ENCODE measurements at places on chromosomes 12 and 14.

DNA sequence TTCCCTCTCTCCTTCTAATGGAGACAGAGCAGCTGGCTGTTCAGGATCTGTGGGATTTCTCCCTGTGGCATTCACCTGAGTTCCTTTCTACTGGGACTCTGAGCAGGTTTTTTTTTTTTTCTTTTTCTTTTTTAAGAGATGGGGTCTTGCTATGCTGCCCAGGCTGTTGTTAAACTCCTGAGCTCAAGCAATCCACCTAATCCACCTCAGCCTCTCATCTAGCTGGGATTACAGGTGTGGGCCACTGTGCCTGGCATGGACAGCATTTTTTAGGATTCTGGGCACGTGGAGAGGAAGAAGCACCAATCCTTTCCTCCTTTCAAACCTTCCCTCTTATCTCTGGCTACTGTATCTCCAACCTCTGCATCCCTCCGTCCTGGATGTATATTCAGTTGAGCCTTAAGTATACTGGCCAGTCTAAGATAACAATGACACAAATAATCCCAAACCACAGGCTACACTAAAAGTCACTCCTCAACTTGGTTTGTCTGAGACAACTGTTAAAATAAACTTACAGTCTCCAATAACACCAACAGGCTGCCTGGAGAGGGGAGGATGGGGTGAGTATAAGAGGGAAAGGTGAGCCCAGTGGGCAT, 16.4 kb upstream of the CELA1 start:
- no peak for DNase-seq

- DNase-seq = no peak
These were observed 6.4 kb upstream of the RAB21 start for GRCh38 chr12:71748081-71748850.

- DNase-seq = no peak
These were observed 680.2 kb downstream of the VRK1 start for GRCh38 chr14:97477353-97477752.

DNA sequence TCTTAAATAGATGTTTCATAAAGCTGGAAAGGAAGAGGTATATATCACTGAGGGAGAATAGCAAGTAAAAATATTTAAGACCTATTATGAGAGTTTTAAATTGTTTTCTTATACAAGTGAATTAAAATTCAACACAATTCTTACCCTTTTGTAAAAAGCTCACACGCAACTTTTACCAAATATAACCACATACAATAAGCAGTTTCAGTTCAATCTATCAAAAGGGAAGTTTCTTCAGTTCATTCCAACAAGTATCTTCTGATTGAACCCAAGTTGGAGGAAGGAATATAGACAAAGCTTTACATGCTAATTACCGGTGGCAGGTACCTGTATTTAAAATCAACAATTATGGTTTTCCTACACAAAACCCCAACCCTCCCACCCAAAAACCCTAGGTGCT, 41.1 kb downstream of the GTF2A1 start:
- DNase-seq = no peak

GRCh38 chr12:25995906-25996305, 37.4 kb downstream of the RASSF8 start:
- no peak for DNase-seq

DNA sequence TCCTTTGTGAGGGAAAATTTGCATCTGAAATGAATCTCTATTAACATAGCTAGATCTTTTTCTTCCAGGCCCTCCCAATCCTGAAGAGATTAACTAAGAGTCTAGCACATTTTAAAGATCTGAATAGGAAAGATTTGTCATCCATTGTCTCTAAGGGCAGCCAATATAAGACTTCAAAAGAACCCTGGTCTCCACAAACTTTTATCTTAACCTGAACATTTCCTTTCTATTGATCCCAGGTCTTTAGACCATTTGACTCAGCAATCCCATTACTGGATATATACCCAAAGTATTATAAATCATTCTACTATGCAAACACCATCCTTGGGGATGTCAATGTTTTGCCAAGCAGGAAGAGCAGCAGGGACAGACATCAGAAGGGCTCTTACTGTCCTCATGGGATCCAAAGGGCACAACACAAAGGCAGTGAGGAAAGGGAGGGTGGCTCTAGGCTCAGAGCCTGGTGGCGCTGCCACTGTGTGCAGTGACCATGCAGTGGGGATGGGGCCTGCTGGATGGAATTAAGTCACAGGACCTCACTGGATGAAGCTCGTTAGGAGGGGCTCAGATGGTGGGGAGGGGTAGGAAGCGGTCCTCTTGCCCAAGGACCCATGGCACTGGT, 12.7 kb upstream of the BDKRB2 start:
- no peak for DNase-seq

- no peak for DNase-seq
These were observed 76.3 kb upstream of the FUT8 start for GRCh38 chr14:65336191-65336591.

DNA sequence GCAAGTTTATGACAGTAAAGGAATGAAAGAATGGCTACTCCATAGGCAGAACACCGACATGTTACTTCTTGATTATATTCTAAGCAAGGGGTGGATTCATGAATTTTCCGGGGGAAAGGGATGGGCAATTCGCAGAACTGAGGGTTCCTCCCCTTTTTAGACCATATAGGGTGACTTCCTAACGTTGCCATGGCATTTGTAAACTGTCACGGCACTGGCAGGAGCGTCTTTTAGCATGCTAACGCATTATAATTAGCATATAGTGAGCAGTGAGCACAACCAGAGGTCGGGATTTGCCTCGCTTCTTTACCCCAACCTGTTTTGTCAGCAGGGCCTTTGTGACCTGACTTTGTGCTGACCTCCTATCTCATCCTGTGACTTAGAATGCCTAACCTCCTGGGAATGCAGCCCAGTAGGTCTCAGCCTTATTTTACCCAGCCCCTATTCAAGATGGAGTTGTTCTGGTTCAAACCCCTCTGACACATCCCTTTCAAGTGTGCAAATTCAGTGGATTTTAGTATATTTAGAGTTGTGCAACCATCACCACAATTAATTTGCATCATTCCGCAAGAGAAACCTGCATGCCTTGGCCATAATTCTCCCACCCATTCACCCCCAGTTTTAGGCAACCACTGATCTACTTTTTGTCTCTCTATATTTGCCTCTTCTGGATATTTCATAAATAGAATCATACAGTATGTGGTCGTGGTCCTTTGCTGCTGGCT, 27.4 kb downstream of the PALS1 start:
- DNase-seq = no peak

- peak; percentile 45 for DNase-seq
These were observed 3.6 kb upstream of the P2RX2 start for GRCh38 chr12:132614861-132615578.

GRCh38 chr12:49583366-49584094, 15.6 kb upstream of the MCRS1 start:
- no peak for DNase-seq

DNA sequence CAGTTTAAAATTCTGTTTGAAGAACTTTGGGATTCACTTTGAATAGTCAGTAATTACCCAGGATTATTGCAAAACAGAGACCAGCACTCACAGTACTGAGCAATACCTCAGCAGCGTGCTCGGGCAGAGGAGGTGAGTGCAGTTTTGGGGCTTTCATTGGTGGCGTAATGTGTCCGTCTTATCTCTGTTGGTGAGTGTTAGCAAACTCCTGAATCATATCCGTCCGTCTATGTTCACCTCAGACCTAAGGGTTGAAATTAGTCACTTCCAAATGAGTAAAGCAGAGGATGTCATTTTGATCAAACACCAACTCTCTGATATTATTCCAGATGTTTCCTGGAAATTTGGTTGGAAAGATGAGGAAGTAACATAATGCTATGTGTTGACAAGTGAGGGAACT, 82.8 kb downstream of the BORCS5 start:
- DNase-seq = no peak

DNA sequence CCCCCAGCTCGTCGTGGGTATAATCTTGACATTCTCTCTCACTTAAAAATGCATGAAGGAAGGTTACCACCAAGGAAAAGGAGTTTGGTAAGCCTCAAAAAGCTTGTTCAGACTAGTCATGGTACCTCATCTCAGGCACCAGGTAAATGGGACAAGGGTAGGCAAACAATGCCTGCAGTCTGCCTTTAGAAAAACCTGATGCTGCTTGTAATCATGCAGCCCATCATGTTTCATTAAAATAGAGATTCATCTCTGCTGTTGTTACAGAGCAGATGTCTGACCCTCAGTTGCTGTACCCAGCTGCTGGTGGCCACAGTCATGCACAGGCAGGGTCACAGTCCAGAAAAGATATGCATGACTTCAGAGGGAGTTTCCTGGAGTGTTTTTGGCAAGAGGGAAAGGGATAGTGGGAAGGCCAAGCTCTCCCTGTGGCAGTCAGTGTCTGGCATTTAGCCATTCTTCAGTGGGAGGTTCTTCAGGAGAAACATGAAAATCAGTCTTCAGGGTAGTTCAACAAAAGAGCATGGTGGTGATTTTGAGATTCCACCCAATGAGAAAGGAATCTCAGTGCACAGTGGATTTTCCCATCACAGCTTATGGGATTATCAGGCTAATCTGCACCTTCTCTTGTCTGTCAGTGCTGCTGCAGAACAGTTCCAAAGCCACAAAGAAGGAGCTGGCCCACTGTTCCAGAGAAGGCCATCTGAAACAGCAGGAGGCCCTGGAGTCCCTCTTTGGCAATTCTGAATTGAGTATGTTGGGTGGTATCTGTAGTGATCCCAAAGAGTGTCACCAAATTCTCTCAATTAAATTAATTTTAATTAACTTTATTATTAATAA, 202.7 kb upstream of the FRMD6 start:
- DNase-seq = no peak

DNA sequence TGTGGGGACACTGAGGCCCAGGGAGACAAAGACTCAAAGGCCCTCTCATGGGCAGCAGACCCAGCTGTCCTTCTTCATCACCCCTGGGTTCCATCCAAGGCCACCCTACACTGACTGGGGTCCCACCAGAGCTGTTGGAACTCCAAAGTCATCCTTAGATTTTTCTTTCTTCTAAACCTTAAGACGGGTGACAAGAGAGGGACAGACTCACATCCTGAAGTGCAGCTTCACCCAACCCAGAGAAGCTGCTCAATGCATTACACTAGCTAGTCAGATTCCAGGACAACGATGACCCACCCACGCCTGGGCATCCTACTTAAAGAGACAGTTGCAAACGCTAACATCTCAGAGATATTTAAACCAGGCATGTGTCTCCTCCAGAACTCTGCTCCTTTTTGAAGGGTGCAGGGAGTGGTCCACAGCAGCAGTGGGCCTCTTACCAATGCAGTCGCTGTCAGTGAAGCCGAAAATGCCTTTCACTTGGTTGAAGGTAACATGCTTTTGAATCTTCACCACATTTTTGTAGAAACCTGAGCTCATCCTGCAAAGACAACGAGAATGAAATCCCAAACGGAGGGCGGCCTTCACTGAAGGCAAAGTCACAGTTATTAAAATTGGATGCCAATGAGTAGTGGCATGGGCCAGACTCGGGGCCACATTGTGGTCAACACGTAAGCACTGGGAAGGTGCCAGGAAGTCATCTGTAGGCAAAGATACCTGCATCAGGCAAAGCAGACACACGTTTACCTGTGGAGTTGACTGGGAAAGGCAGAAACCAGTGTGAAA, 23.4 kb downstream of the SLC25A47 start:
- no peak for DNase-seq

GRCh38 chr12:19224746-19225145, 95.2 kb downstream of the PLEKHA5 start:
- DNase-seq = no peak

GRCh38 chr12:55696796-55697462, 10.8 kb downstream of the ITGA7 start:
- no peak for DNase-seq

DNA sequence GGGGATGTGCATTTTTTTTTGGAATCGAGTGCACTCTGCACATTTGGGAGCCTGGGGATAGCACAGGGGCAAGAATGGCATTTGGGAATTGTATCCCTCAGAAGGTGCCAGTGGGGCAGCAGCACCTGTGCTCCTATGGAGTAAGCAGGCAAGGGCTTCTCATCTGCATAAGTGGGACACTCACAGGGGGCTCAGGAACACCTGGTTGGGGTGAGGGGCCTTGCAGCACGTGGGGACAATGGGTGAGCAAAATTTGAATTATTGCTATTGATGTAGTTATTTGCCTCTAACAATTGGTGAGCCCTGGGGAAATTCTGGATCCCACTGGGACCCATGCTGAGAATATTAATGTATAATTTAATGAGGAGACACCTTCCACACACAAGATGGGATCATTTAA, 274.2 kb downstream of the TTC6 start:
- DNase-seq = no peak

- DNase-seq = no peak
These were observed 202.0 kb downstream of the PPM1H start for GRCh38 chr12:62732861-62733427.

DNA sequence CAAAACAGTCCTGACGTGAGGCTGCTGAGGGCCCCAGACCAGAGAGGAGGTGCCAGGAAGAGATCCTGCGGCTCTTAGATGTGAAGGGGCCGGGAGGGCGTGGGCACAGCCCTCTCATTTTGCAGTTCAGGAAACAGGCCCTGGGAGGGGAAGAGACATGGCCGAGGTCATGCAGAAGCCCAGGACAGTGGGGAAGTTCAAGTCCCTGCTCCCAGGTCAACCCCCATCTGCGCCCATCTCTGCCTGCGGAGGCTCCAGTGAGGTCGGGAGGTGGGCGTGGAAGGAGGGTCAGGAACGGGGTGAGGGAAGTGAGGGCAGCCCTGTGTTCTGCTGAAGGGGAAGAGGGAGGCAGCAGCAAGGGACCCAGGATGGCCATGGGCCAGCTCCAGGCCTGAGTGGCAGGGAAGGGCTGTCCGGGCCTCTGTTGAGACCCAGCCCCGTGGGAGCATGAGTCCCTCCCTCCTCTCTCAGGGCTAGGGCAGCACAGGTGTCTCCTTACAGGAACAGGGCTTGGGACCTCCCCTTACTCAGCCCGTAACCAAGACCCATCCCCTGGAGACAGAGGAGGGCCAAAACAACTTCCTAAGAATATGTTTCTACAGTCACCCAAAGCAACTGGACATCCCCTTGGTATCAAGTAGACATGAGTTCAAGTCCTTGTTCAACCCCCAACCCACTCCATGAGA, 90.8 kb downstream of the LGMN start:
- DNase-seq = no peak

- no peak for DNase-seq
These were observed 1.6 kb downstream of the YARS2 start for GRCh38 chr12:32754111-32754510.

DNA sequence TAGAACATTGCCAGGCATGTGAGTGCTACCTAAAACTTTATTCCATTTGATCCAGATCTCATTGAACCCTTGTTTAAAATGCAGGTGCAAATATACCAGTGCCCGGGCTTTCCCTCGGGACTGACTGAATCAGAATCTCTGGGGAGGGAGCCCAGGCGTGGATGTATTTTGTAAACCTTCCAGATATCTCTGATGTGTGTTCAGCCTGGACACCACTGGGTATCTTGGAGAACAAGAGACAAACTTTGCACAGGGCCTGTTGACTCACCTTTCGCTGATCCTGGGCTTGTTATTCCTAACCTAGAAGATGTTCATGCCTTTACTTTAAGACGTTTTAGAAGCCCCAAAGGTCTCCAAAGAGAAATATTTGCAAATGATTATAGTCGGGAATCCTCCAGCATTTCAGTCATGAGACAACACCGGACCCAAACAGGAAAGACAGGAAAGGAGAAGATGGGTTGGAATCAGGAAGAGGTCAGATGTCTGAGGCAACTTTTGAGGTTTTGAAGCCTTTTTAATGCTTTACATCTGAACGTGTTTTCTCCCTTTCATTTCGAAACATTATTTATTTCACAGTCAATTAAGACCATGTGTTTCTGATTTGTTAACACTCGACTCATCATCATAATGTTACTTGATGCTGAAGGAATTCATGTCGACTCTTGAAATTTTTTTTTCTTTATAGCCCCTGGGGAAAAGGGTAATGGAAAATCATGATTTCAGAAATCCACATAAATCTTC, 118.6 kb downstream of the PLXNC1 start:
- DNase-seq = peak; percentile 24

Measured in non-pigmented ciliary epithelial cell (primary cell).